ENCODE measurements at places on chromosomes 4 and X.

DNA sequence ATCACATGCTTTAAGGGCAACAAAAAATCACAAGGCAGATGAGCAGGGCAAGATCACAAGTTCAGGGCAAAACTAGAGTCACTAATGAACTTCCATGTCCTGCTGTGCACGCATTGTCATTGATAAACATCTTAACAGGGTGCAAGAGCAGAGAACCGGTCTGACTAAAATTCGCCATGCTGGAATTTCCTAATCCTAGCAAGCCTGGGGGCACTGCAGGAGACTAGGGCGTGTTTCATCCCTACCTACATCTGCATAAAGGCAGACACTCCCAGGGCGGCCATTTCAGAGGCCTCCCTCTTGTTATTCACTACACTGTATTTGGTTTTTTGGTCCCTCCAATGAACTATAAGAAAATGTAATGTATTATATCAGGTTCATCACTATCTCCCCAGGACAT lies 203.6 kb downstream of the ARHGEF9 start:
- no peaks in the 10 kb centered on the region for H3K27me3 ChIP-seq
- no peaks in the 10 kb centered on the region for H3K4me1 ChIP-seq
- DNase-seq: no peak
- no peak overlapping the region for H3K4me3 ChIP-seq
- no peaks in the 10 kb centered on the region for H3K36me3 ChIP-seq
- no peak overlapping the region for H3K27ac ChIP-seq

GRCh38 chr4:63275491-63275890 lies 1133.8 kb downstream of the TECRL start:
- DNase-seq: no peak
- no peaks in the 10 kb centered on the region for H3K4me1 ChIP-seq
- no peak overlapping the region for H3K4me3 ChIP-seq
- no peaks in the 10 kb centered on the region for H3K27me3 ChIP-seq
- no peaks in the 10 kb centered on the region for H3K36me3 ChIP-seq

GRCh38 chrX:150084496-150085229 lies 146.4 kb upstream of the EOLA2 start:
- H3K27ac ChIP-seq: no peak overlapping the region
- no peak for DNase-seq
- H3K4me1 ChIP-seq: no peaks in the 10 kb centered on the region
- H3K36me3 ChIP-seq: no peaks in the 10 kb centered on the region

DNA sequence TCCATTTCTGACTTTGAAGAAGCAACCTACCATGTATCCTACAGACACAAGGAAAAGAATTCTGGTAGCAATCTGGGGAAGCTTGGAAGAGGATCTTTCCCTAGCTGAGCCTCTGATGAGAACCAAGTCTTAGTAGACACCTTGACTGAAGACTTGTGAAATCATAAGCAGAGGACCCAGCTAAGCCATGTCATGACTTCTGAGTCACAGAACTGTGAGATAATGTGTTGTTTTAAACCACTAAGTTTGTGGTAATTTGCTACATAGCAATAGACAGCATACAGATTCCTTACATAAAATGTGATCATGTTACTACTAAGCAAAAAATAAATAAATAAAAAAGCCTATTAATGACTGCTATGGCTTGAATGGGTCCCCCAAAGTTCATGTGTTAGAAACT lies 71.3 kb upstream of the ANKRD50 start:
- H3K27me3 ChIP-seq: no peaks in the 10 kb centered on the region
- H3K36me3 ChIP-seq: no peaks in the 10 kb centered on the region
- no peaks in the 10 kb centered on the region for H3K4me1 ChIP-seq
- no peak for DNase-seq

DNA sequence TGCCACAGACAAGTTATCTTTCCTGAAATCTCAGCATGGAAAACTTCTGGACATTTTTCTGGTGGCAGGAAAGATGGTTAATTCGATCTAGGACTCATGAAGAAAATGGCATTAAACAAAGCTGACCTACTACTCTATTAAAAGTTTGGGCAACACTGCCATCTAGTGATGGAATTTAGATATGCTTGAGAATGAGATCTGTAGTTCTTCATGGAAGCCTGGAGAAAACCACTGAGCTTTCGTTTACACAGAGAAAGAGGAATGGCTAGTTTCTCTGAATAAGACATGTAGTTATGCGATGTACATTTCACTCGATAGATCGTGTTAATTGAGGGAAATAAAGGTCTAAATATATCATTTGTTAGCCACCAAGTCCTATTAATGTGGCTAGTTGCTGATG lies 51.7 kb upstream of the CHRDL1 start:
- no peaks in the 10 kb centered on the region for H3K27me3 ChIP-seq
- no peaks in the 10 kb centered on the region for H3K36me3 ChIP-seq
- H3K27ac ChIP-seq: no peak overlapping the region
- DNase-seq: peak; percentile 75
- no peaks in the 10 kb centered on the region for H3K4me1 ChIP-seq

- no peaks in the 10 kb centered on the region for H3K36me3 ChIP-seq
- H3K4me3 ChIP-seq: no peak overlapping the region
- DNase-seq: no peak
- no peaks in the 10 kb centered on the region for H3K27me3 ChIP-seq
These were observed 63.6 kb downstream of the TRIM2 start for GRCh38 chr4:153267890-153268289.

DNA sequence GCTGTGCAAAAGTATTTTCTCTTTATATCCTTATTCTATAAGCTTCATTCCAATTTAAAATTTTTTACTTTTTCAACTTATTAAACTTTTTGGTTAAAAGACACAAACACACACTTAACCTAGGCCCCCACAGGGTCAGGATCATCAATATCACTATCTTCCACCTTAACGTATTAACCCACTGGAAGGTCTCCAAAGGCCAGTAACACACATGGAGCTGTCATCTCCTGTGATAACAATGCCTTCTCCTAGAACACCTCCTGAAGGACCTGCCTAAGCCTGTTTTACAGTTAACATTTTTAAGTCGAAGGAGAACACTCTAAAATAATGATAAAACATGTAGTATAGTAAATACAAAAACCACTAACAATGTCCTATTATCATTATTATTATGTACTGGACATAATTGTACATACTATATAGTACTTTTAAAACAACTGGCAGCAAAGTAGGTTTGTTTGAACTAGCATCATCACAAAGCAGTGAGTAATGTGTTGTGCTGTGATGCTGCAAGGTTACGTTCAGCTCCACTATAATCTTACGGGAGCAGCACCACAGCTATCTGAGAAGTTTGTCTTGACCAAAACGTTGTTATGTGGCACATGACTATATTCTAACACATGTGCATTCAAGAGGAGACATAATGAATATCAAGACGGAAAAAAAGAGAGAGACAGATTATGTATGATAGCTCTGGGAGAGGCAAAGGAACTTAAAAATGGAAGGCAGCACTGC lies 33.7 kb downstream of the DHX15 start:
- no peak for DNase-seq
- no peak overlapping the region for H3K27ac ChIP-seq
- H3K4me3 ChIP-seq: no peak overlapping the region
- peaks cover 42% of the 10 kb centered on the region for H3K4me1 ChIP-seq
- no peaks in the 10 kb centered on the region for H3K27me3 ChIP-seq

DNA sequence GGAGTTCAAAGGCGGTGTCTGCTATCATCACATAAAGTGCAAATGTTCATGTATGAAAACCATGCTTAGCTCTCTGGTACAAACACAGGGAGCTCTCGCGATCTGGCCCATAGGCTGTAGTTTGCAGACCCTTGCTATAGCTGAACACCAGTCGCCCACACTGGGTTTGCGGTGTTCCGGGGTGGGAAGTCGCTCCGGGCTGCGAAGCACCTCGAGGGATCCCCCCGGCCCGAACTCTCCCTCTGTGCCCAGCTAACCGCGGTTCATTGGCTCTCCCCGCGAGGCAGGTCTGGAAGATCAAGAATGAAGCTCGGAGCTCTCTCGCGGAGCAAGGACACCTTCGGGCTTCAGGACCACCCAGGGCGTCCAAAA lies 341 bp upstream of the PRPS2 start:
- no peaks in the 10 kb centered on the region for H3K36me3 ChIP-seq
- H3K4me1 ChIP-seq: no peaks in the 10 kb centered on the region
- DNase-seq: no peak
- H3K27ac ChIP-seq: no peak overlapping the region
- peak overlapping the region; percentile 74 for H3K4me3 ChIP-seq
- H3K27me3 ChIP-seq: no peaks in the 10 kb centered on the region

- H3K27ac ChIP-seq: no peak overlapping the region
- no peak overlapping the region for H3K4me3 ChIP-seq
- no peaks in the 10 kb centered on the region for H3K36me3 ChIP-seq
- H3K4me1 ChIP-seq: no peaks in the 10 kb centered on the region
- H3K27me3 ChIP-seq: no peaks in the 10 kb centered on the region
These were observed 14.4 kb downstream of the HADH start for GRCh38 chr4:108003982-108004515.

DNA sequence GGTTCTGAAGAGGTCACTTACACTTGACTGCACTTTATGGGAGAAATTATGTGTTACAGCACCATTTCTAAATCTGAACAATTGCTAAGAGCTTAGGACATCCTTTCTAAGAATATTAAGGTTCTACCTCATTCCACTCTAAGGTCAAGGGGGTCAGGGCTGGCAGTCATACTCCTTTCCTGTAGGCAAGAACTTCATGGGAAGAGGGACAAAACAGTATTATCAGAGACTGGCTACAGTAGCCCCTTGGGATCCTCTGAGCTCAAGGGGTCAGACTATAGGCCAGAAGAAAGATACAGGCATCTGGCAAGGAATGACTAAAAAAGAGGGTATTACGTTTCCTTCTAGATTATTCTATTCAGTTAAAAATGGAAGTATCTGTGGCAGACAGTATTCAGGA lies 115.1 kb downstream of the RASL11B start:
- no peak overlapping the region for H3K27ac ChIP-seq
- H3K36me3 ChIP-seq: no peaks in the 10 kb centered on the region
- no peak overlapping the region for H3K4me3 ChIP-seq
- H3K27me3 ChIP-seq: no peaks in the 10 kb centered on the region
- H3K4me1 ChIP-seq: no peaks in the 10 kb centered on the region
- no peak for DNase-seq

GRCh38 chrX:42818151-42818921 lies 40.4 kb upstream of the PPP1R2C start:
- H3K4me1 ChIP-seq: no peaks in the 10 kb centered on the region
- H3K36me3 ChIP-seq: no peaks in the 10 kb centered on the region
- no peak for DNase-seq
- no peak overlapping the region for H3K4me3 ChIP-seq
- no peak overlapping the region for H3K27ac ChIP-seq
- no peaks in the 10 kb centered on the region for H3K27me3 ChIP-seq

DNA sequence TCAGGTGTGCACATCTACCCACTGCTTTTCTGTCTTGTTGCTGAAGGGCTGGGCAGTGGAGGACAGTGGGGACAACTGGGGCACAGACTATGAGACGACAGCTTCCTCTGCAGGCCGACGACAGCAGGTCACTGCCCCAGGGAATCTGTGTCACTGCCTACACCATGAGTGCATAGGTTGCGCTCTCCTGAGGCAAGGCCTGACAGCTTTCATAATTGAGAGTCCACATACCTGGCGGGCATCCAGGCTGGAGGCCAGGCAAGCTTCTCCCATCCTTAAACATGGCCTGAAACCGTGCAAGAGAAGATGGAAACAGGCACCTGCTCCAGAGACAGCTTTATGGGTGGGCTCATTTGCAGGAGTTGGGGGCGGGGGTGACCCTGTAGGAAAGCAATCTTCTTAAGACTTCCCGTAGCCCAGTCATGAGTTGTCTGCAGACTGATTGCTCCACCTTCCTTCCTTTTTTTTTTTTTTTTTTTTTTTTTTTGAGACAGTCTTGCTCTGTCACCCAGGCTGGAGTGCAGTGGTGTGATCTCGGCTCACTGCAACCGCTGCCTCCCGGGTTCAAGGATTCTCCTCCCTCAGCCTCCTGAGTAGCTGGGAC lies 2.9 kb downstream of the ANOS1 start:
- H3K36me3 ChIP-seq: no peaks in the 10 kb centered on the region
- H3K4me3 ChIP-seq: no peak overlapping the region
- peaks cover 21% of the 10 kb centered on the region for H3K4me1 ChIP-seq
- no peak overlapping the region for H3K27ac ChIP-seq
- peaks cover 32% of the 10 kb centered on the region for H3K27me3 ChIP-seq
- no peak for DNase-seq

GRCh38 chrX:78931814-78932213 lies 13.4 kb upstream of the P2RY10 start:
- H3K4me3 ChIP-seq: no peak overlapping the region
- no peaks in the 10 kb centered on the region for H3K36me3 ChIP-seq
- no peak for DNase-seq

DNA sequence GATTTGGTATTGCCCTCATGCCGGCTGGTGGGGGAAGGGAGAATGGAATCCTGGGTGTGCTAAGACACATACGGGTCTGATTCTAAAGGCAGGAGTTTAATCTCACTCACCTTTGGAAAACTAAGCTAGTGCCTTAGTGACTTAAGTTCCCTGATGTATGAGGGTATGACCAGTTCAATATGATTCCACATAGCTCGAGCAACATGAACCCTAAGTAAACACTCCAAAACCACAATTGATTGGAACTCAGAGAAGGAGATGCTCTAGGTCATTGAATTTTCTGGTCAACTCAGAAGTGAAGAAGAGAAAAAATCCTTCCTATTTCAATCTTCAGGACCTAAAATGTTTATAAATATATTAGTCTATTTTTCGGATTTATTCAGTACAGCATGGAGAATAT lies 420.1 kb upstream of the INTU start:
- no peaks in the 10 kb centered on the region for H3K36me3 ChIP-seq
- no peak overlapping the region for H3K27ac ChIP-seq
- DNase-seq: no peak
- H3K4me1 ChIP-seq: peaks cover 38% of the 10 kb centered on the region

GRCh38 chr4:166458756-166459155 lies 585.7 kb downstream of the TLL1 start:
- no peak for DNase-seq
- H3K27me3 ChIP-seq: no peaks in the 10 kb centered on the region
- H3K4me1 ChIP-seq: no peaks in the 10 kb centered on the region
- H3K36me3 ChIP-seq: no peaks in the 10 kb centered on the region
- no peak overlapping the region for H3K27ac ChIP-seq

DNA sequence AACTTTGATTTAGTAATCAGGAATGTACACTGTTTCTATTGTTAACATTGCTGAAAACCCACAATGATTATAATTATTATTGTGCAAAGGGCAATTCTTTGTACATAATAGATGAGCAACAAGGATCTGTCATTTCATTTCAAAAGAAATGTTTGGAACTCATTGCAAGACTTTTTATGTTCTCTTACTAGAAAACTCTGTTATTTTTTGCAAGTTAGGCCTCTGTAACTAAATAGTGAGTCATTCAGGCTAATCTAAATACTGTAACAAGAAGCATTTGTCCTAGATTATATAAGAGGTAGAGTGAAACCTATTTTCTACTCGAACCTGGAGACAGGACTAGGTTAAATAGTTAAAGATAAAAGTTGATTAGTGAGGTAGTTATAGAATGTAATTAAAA lies 93.2 kb upstream of the FAM47B start:
- H3K4me3 ChIP-seq: no peak overlapping the region
- no peak overlapping the region for H3K27ac ChIP-seq

GRCh38 chr4:181140037-181140603 lies 1103.1 kb upstream of the TENM3 start:
- H3K36me3 ChIP-seq: no peaks in the 10 kb centered on the region
- no peaks in the 10 kb centered on the region for H3K4me1 ChIP-seq
- no peak overlapping the region for H3K4me3 ChIP-seq
- no peak for DNase-seq
- H3K27ac ChIP-seq: no peak overlapping the region
- H3K27me3 ChIP-seq: no peaks in the 10 kb centered on the region

GRCh38 chrX:9330249-9330982 lies 134.4 kb upstream of the TBL1X start:
- DNase-seq: no peak
- peaks cover 8% of the 10 kb centered on the region for H3K27me3 ChIP-seq
- H3K4me3 ChIP-seq: no peak overlapping the region
- H3K27ac ChIP-seq: no peak overlapping the region
- H3K4me1 ChIP-seq: no peaks in the 10 kb centered on the region
